NCI-H1930 (cell line): ENCODE measurements at places on chromosomes 7 and 10.

- no peak for DNase-seq
These were observed 125.8 kb downstream of the ICA1 start for GRCh38 chr7:8136051-8136730.

GRCh38 chr7:47907981-47908616, 40.2 kb downstream of the PKD1L1 start:
- no peak for DNase-seq

DNA sequence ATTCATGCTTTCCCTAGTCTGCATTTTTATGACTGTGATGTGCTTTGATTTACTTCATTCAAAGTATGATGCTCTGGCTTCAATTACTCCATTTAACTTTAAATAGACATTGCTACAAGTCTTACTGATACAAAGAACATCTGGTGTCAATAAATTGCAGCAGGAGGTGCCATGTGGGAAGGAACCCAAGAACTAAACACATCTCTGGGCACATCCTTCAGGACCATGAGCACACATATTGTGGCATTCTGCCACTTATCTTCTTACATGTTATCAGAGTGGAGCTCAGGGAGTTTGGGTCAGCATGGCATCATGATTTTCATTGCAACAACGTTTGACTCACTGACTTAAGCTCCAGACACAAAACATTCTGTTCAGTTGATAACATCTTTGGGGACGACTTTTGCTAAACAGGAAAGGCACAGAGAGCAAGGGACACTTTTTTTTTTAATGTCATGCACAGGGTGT, 227.0 kb downstream of the DKK1 start:
- DNase-seq, result no peak

- no peak for DNase-seq
These were observed 588.0 kb upstream of the LRRN3 start for GRCh38 chr7:110502888-110503465.

- no peak for DNase-seq
These were observed 24.5 kb downstream of the CRCP start for GRCh38 chr7:66138994-66139752.

DNA sequence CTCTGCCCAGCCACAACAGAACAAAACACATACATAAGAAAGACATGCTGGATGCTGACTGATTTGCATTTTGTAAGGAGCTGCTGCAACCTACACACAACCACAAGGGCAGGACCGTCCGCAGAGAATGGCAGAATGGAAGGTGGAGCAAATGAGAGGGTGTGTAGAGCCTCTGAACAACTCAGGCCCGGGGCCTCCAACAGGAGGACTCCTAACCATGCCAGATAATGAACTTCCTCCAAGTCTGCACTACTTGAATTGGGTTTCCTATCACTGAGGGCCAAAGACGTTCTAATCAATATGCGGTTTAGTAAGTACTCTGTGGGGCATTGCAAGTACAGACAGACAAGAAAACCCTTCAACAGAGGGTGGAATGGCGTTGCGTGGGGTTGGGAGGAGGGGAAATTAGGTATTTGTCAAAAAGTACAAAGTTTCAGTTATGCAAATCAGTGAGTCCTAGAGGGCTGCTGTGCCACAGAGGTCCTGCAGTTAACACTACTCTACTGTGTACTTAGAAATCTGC, 14.6 kb downstream of the VOPP1 start:
- no peak for DNase-seq

DNA sequence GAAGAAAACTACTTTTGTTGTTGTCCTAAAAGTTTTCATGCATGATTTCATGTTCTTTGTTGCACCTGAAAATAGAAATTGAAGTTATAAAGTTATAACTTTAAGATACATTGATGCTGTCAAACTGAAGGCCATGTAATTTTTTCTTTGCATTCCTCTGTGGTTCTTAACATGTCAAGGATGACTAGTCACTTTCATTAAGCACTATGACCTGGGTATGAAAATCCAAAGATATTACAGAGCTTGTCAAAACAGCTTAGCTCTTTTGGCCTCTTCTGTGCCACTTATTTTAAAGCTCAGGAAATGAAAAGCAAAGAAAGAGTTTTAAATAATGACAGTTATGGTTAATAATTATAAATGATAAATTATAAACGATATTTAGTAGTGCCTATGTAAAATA, 241.6 kb upstream of the CACNA2D1 start:
- DNase-seq, result no peak

GRCh38 chr10:51384971-51385370, 310.7 kb downstream of the PRKG1 start:
- no peak for DNase-seq

DNA sequence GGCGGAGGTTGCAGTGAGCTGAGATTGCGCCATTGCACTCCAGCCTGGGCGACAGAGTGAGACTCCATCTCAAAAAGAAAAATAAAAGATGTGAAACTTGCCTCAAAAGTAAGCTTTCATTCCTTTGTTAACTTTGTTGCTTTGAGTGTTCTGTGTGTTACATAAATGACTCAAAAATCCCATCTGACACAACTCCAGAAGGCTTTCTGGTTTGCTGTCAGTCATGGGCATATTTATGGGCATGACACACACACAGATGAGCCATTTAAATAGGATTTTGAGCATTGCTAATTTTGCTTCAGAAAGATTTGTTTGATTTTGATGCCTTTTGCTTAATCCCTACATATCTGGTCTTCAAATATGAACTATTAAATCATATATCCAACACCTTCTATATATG, 82.6 kb downstream of the CACNB2 start:
- no peak for DNase-seq

DNA sequence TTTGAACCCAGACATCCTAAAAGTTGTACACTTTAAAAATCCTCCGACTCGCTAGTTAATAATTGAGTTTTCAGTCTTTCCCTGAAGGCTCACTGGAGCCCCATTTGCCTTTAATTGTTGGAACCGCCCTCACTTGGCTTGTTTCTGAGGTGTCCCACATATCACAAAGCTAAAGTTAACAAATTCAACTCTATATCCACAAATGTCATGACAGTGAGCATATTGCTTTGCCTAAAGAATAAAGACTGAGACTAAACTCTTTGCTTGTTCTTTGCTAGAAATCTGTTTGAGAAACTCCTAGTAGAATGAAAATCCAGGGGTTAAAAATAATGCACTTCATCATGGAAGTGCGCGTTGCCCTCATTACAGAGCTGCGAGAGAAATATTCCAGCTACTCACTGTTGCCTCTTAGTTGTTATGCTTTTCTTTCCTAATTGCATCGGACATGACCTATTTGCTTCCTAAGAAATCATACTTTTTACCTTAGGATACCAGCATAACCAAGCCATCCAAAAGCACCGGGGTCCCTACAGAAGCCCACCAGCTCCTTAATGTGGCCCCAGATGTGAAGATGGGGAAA, 752 bp downstream of the THSD7A start:
- no peak for DNase-seq

DNA sequence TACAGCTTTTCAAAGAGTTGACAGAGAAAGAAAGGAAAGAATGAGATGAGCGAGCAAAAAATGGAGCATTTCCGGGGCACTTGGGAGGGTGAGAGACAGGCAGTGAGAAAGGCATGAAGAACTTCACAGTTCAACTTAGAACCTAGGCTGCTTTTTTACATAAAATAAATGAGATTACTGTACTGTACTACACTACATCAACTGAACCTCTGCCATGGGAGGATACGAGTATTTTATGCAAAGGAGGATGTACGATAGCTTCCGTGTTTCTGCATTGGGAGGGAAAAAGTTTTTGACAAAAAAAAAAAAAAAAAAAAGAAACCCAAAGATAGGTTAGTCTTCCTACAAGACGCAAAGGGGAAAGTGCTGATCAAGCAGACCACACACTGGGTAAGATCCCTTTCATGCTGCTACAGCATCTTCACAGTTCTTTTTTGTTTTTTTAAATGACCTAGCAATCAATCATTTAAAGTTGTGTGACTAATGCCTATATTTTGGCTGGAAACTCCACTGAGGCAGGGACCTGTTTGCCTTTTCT, 88.0 kb downstream of the RAPGEF5 start:
- no peak for DNase-seq

- no peak for DNase-seq
These were observed 13.7 kb downstream of the ASB15 start for GRCh38 chr7:123615344-123615743.

DNA sequence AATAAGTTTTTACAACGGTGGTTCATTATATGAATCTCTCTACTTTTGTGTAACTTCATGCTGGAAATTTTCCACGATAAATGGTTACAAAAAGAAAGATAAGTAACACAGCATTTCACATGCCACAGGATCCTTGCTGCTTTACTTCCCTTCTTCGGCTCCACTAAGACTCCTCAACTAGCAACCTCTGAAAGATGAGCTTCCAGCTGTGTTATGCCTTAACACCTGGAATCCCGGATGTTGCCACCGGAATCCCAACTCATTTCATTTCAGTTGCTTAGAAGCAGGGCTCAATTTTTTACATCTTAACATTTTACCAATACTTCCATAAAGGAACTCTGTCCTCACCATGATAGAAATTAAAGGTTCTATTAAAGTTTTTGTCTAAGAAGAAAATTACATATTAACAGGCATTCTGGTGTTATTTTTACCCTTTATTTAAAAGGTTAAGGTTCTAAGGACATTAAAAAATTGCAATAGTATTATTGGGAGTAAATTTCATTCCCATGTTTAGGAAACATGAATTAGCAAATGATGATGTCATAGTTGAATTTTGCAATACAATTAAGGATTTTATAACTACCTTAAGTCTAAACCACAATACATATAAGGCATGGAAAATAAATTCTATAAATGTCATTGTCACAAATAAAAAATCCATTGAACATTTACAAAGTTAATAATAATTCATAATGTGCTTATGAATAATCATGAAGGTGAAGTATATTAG, 57.1 kb upstream of the IL6 start:
- no peak for DNase-seq

GRCh38 chr7:28409716-28410627, 2.3 kb upstream of the CREB5 start:
- DNase-seq, result no peak

GRCh38 chr10:15852111-15852557, 8.2 kb downstream of the MINDY3 start:
- no peak for DNase-seq

GRCh38 chr10:6516929-6517284, 63.2 kb downstream of the PRKCQ start:
- no peak for DNase-seq

- no peak for DNase-seq
These were observed 22.7 kb downstream of the EXOC4 start for GRCh38 chr7:133275446-133276095.

DNA sequence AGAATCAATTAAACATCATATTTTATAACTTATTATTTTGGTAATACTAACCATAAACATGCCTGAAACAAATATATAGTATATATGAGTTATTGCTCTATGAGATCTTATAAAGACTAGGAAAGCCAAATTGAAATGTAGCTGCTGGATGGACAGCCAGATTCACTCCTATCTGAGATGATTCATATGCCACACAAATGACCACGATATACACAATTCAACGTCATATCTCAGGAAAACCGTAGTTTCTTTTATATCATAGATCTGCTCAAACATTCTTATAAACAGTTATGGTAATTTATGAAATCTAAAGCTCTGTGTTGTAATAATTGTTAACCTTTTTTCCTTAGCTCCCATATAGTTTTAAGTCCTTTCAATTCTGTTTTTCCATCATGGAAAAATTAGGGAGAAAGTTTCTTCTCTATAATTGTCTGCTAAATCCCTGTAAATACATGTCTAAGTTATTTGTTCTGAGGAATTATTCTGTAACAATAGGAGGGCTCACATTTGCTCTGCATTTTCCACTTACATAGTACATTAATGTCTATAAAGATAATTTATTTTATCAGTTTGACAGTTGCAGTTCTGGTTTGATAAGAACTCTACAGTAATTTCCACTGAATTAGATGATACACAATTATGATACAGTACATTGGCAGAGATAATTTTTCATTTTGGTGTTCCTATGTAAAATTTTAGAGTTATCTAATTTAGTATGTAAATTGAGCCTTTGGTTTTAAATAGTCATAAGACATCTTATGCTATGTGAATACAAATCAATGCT, 42.7 kb downstream of the GNAT3 start:
- no peak for DNase-seq

- DNase-seq, result no peak
These were observed 29.8 kb downstream of the FHIP2A start for GRCh38 chr10:114851336-114851735.

GRCh38 chr7:40162516-40162915, 27.7 kb downstream of the SUGCT start:
- no peak for DNase-seq

- no peak for DNase-seq
These were observed 732 bp downstream of the FAM53B start for GRCh38 chr10:124743191-124744101.

GRCh38 chr7:47153576-47153975, 428.3 kb downstream of the TNS3 start:
- no peak for DNase-seq

- peak; percentile 39 for DNase-seq
These were observed 763.7 kb upstream of the POM121L12 start for GRCh38 chr7:52271703-52272102.

- DNase-seq, result no peak
These were observed 5.6 kb upstream of the PALD1 start for GRCh38 chr10:70472799-70473454.

GRCh38 chr10:31549896-31550295, 230.9 kb downstream of the ZEB1 start:
- DNase-seq, result no peak

GRCh38 chr10:91381257-91381891, 28.8 kb upstream of the HECTD2 start:
- DNase-seq, result no peak

- DNase-seq, result no peak
These were observed 50.6 kb downstream of the KIAA1217 start for GRCh38 chr10:24259365-24260130.

- no peak for DNase-seq
These were observed 212.3 kb downstream of the DKK1 start for GRCh38 chr10:52526251-52526823.

DNA sequence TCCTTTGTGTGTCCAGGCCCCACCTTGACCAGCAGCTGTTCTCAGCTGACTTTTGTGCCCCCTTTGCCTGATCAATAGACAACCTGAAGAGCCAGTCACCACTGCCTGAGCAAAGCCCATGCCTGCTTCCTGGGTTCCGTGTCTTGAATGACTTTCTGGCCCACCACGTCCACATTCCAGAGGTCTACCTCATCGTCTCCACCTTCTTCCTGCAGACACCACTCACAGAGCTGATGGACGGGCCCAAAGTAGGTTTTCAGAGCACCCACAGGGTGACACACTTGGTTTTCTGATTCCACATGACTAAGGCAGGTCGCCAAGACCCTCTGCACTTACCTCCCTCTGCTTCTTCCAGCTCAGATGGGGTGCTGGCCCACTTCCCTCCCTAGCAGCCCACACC, 126.8 kb downstream of the WDFY4 start:
- DNase-seq, result no peak

- DNase-seq, result no peak
These were observed 47.5 kb downstream of the JAKMIP3 start for GRCh38 chr10:132113206-132113605.
